Common myeloid progenitor, CD34-positive (primary cell): ENCODE measurements at places on chromosomes 6 and 20.
A peak's percentile ranks its signal among the peaks of the same experiment; 100 is the strongest.

DNA sequence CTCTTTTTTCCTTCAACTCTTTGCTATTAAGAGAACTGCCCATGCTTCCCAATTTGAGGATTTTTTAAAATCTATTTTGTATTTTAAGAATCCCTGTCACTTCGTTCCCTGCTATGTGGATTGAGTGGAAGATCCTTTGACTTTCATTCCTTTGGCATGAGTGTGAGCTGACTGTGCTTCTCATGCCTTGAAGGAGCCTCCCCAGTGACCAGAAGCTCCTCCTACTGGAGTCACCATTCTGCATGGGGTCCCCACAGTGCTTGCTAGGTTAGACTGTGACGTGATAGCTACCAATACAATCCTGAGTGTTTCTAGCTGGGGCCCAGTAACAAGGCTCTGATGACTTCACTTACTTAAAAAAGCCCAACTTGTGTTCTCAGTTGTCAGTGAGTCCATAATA lies 104.4 kb upstream of the LAMP5 start:
- DNase-seq: no peak

DNA sequence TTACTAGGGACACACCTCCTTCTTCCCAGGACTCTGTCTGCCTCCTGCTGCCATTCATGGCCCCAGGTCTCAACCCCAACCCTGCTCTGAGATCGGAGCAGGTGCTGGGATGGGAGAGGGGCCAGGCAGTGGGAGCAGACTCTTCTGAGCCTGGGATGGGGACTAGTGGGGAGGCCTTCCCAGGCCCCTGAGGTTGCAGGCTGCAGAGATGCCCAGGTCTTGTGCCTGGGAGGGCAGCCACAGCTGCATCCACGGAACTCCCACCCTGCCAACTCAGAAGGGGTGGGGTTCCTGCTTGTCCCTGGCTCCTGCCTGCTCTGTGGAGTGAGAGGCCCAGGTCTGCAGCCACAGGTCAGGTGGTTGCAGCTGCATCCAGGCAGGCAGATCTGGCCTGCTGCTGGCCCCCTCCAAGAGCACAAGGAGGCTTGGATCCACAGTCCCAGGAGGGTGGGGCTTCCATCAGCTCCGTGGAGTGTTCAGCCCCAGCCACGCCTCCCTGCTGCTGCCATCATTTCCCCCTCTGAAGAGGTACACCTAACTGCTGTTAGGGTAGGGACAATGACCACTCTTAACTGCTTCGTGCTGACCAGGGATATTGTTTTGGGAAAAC lies 2.9 kb upstream of the SLC22A1 start:
- DNase-seq: no peak

- no peak for DNase-seq
Observed at GRCh38 chr6:55666606-55667225, 87.7 kb upstream of the HMGCLL1 start.

DNA sequence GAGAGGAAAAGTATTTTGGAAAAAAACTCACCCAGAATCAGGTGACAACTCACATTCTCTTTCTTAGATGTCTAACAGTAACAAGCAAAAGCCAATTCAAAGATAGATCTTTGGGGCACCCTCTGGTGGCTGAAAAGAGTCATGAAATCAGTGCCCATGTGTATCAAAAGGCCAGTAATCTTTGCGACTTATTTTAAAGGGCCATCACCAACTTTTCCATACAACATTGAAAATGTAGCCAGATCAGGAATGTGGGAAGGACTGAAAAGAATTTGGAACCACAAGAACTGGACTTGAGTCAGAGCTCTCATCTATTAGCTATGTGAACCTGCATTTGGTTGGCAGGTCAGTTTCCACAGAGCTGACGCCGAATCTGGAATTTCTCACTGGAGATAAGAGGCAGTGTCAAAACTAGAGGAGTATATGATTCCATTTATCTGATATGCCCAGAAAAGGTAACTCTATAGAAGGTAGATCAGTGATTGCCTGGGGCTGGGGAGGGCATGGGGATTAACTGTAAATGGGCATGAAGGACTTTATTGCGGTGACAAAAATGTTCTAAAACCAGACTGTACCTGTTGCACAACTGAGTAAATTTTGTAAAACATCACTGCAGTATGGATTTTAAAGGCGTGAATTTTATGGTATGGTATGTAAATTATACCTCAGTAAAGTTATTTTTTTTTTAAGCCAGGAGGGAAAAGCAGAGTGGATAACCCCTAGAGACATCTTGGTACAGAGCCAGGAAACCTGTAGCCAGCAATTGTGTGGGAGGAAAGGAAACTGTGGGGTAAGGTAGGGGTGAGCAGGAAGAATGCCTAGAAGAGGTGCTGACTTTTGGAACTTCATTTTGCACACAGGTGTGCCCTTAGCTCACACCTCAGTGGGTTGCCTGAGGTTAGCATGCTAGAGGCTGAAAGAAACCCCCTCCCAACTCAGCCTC lies 117.1 kb upstream of the ASF1A start:
- peak; percentile 86 for DNase-seq

DNA sequence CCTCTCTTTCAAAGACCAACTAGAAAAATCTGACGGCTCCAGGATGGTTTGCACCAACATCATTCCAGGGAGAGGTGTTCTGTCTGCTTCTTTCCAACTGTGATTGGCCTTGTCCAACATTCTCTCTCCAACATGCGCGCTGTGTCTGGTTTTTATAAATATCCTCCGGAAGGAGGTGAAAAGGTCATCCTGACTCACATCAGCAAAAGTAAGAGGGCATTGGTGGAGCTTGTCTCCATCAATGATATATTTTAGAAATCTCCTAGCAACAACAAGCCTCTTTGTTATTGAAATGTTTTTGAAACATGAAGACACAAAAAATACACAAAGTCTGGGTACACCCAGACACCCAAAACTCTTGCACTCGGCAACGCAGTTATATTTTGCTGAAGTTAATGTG lies 475.3 kb upstream of the JARID2 start:
- DNase-seq: no peak

- DNase-seq: no peak
Observed at GRCh38 chr6:20893412-20893811, 359.2 kb downstream of the CDKAL1 start.

DNA sequence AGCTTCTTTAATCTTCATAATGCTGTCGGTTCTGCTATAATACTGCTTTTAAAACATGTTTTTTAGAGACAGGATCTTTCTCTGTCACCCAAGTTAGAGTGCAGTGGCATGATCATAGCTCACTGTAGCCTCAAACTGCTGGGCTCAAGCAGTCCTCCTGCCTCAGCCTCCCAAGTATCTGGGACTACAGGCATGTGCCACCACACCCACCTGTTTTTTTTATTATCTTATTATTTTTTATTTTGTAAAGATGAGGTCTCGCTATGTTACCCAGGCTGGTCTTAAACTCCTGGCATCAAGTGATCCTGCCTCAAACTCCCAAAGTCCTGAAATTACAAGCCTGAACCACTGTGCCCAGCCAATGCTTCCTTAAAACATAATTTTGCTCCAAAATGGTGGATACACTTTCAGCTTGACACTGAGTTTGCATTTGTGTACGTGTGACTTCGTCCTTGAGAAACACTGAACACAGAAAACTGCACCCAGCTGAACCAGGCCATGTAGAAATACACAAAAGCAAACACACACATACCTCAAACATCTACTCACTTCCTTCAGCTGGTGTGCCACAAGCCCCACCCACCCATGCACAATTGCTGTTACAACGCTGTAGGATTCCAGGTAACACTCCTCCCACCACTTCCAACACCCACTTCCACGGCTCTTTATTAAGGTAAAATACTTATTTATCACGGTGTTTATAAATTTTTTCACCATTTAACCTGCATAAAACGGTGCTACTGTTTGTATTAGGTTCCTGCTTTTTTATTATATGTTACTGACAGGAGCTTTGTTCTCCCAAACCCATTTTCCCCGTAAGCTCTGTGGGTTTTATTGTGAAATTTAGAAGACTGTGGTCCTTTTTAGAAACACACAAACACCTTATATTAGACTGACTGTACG lies 109.1 kb downstream of the TSHZ2 start:
- no peak for DNase-seq
